ENCODE measurements at places on chromosomes 16 and 17. TPM values are rescaled to one million over a fixed set of nuclear protein-coding genes. Genes with fewer than 3 reads are reported as not detected.

DNA sequence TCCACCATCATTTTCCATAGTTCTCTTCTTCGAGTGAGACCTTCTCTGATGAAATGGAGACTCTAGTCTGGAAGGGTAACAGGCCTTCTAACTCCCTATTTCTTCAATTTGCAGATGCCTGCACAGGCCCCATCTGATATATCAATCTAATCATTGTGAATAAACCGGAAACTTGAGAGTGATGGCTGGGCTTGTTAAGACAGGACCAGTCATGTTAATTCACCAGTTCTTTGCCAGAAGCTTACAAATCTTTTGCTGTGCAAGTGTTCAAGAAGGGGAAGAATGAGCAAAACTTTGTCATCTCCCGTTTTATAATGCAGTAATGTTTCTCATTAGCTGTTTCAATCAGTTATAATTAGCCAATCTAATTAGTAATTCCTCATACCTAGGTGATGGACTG is 1561.3 kb upstream of the GOT2 start:
- H3K27me3 ChIP-seq: no peaks in the 10 kb centered on the region
- no peaks in the 10 kb centered on the region for H3K36me3 ChIP-seq
- DNase-seq: no peak
- no peak overlapping the region for H3K27ac ChIP-seq

- no peaks in the 10 kb centered on the region for H3K4me1 ChIP-seq
- no peaks in the 10 kb centered on the region for H3K36me3 ChIP-seq
- H3K27ac ChIP-seq: no peak overlapping the region
- no peak for DNase-seq
- H3K4me3 ChIP-seq: no peak overlapping the region
Observed at GRCh38 chr16:54207837-54208236, 78.8 kb downstream of the IRX3 start.

DNA sequence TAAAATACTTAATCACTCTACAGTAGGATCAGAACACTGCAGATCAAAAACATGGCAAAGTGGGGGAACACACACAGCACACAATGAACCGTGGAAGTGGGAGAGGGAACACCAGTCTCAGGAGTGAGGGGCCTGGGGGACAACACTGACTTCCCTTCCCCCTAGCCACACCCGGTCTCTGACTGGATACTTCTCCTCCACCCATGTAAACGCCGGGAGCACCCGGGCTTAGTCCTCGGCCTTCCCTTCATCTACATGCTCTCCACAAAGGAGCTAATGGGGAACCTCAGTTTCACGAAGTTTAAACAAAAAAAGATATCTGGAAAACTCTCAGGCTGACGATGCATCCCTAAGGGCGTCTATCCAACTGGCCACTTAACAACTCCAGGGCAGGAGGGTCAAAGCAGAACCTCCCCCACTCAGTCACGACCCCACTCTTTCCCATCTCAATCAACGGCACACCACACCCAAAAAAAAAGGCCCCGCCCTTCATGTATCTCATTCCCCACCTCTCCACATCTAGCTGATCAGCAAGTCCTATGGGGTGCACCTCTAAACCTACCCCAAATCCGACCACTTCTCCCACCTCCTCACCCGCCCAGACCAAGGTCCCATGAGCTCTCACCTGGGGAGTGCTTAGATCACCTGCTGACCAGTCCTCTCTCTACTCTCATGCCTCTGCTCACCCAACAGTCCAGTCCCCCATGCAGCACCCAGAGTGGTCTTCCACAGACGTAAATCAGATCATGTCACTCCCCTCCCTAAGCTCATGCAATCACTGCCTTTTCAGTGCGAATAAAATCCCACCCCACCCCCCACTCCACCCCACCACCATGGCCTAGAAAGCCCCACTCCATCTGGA is 7.4 kb downstream of the ZDHHC7 start:
- H3K36me3 ChIP-seq: peaks cover 14% of the 10 kb centered on the region
- no peaks in the 10 kb centered on the region for H3K27me3 ChIP-seq
- no peak overlapping the region for H3K4me3 ChIP-seq
- no peak for DNase-seq
- H3K4me1 ChIP-seq: peaks cover 31% of the 10 kb centered on the region

The C17orf113 gene
- 0.53 TPM for total RNA-seq

- no peak for DNase-seq
- H3K36me3 ChIP-seq: no peaks in the 10 kb centered on the region
- peaks cover 3% of the 10 kb centered on the region for H3K4me1 ChIP-seq
- no peak overlapping the region for H3K27ac ChIP-seq
Observed at GRCh38 chr17:57779706-57780105, 34.6 kb upstream of the CCDC182 start.

DNA sequence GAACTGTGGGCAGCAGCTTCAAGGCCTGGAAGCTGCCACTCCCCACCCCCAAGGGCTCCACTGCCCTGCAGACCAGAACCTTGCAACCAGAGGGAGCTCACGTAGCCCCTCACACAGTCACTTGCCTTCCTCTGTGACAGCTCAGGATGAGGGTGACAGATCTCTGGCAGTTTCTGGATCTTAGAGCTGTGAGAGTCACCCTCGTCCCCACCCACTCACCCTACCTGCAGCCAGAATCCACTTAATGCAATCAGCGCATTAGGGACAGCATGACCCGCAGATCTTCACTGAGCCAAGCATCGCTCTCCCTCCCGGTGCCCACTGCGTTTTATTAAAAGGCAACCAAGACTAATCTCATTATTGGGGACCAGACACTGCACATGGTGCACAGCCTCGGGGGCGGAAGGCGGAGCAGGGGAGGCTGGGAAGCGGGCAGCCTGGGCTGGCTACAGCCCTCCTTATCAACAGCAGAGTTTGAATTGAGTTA is 3.5 kb downstream of the CYB561 start:
- no peak overlapping the region for H3K27ac ChIP-seq
- peaks cover 21% of the 10 kb centered on the region for H3K4me1 ChIP-seq
- H3K4me3 ChIP-seq: no peak overlapping the region
- no peak for DNase-seq

The FBXW10B gene
- total RNA-seq: not detected

- no peaks in the 10 kb centered on the region for H3K36me3 ChIP-seq
- no peak for DNase-seq
- no peaks in the 10 kb centered on the region for H3K27me3 ChIP-seq
- H3K4me1 ChIP-seq: no peaks in the 10 kb centered on the region
Observed at GRCh38 chr16:9417898-9418297, 326.5 kb downstream of the HAPSTR1 start.

DNA sequence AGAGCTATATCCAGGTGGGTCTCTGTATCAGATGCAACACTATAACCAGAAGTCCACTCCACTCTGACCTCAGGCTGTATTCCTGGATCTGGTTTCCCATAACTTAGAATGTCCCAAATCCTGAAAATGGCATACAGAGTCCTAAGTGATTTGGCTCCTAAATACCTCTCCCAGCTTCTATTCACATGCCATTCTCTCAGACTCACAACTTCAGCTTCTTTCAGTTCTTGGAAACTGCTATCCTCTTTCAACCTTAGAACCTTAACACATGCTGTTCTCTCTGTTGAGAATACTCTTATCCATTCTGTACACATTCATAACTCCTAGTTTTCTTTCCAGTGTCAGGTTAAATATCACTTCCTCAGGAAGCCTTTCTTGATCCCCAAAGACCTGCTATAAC is 132.0 kb downstream of the BRIP1 start:
- no peak for DNase-seq
- no peaks in the 10 kb centered on the region for H3K27me3 ChIP-seq
- peaks cover 18% of the 10 kb centered on the region for H3K36me3 ChIP-seq
- H3K4me1 ChIP-seq: no peaks in the 10 kb centered on the region

The ZNF287 gene
- 13.0 TPM for total RNA-seq

The SLX1B gene
- 19.9 TPM for total RNA-seq

DNA sequence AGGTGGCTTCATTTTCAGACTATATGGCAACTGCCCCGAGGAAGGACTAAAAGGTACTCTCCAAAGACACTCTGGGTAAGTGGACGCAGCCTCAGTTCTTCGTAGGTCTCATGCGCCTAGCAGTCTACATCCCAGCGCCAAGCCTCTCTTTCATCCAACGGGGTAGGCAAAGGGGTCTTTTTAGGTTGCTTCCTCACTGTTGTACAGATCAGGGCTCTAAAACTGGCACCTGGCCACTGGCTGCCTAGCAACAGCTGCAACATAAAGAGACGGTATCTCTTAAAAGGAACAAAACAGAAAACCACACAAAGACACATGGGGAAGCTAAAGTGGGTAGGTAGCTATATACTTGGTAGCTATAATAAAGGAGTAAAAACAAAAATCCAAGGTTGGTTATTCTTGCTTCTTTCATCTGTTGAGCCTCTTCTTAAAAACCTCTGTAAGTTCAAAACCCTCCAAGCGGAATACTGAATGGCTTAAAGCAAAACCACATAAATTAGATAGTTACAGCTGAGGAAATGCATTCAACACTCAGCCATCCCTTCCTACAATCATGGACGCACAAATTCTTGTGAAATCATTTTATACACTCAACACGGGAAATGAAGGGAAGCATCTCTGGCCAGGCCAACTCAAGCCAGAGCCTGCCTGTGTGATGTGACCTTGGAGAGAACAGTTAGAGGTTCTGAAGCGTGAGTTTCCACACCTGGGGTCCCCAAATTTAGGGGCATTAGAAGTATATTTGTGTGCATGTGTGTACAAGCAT is 22.7 kb downstream of the CYTH1 start:
- peaks cover 50% of the 10 kb centered on the region for H3K4me1 ChIP-seq
- no peaks in the 10 kb centered on the region for H3K27me3 ChIP-seq
- DNase-seq: peak; percentile 65
- H3K36me3 ChIP-seq: peaks cover 8% of the 10 kb centered on the region
- H3K27ac ChIP-seq: peak overlapping the region; percentile 86

The RNU2-1 gene
- 8,381 TPM for total RNA-seq
